ENCODE measurements at places on chromosomes 5 and 9.

GRCh38 chr9:92295827-92296258 is 2.3 kb upstream of the IARS1 start:
- no peak for DNase-seq

GRCh38 chr5:172932313-172933017 is 26.8 kb upstream of the RPL26L1 start:
- peak; percentile 32 for DNase-seq

GRCh38 chr9:75131700-75132099 is 43.4 kb downstream of the OSTF1 start:
- no peak for DNase-seq

DNA sequence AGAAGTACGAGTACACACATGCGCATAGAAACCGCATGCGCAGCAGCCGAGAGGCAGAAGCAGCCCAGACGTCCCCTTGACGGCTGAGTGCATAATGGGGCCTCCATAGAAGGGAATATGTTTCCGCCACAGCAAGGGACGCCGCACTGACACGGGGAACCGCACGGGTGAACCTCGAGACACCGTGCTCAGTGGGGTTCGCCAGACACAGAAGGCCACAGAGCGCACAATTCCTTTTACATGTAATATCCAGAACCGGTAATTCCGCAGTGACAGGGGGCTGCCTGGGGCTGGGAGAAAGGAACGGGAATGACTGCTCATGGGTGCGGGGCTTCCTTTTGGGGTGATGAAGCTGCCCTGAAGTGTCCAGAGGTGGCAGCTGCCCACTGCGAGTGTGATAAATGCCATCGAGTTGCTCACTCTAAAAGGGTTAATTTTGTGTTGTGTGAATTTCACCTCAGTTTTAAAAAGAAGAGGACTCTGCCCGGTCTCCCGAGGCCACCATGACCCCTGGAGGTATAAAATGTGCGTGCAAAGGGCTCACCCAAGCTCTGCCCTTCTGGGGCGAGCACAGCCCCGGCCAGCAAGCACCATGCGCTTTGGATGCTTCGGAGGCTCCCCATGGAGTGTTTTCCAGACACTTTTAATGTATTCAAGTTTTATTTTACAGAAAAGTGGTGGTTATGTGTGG is 29.7 kb downstream of the MRPL36 start:
- DNase-seq = no peak

DNA sequence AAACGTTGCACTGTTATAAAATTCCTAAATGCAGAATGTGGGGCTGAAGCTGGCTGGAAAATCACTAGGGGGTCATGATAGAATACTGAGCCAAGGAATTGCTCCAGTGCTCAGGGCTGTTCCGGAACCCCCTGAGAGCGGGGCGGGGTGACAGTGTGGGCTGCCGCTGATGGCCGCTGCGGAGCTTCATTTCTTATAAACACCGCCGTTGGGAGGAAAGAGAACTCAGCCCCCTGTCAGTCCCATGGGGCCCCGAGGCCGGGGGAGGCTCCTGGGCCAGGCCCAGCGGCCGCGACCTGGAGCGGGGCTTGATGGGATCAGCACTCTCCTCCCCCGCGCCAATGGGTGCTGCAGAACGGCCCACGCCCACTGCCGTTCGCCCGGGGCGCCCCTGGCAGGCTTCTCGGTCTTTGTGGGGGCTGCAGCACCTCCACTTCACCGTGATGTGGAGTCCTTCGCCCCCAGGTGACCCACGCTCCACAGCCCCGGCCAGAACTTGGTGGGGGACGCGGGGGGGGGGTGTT is 5.2 kb upstream of the IRF1 start:
- DNase-seq = peak; percentile 36

- no peak for DNase-seq
These were observed 372.0 kb upstream of the KCNN2 start for GRCh38 chr5:113989913-113990305.

DNA sequence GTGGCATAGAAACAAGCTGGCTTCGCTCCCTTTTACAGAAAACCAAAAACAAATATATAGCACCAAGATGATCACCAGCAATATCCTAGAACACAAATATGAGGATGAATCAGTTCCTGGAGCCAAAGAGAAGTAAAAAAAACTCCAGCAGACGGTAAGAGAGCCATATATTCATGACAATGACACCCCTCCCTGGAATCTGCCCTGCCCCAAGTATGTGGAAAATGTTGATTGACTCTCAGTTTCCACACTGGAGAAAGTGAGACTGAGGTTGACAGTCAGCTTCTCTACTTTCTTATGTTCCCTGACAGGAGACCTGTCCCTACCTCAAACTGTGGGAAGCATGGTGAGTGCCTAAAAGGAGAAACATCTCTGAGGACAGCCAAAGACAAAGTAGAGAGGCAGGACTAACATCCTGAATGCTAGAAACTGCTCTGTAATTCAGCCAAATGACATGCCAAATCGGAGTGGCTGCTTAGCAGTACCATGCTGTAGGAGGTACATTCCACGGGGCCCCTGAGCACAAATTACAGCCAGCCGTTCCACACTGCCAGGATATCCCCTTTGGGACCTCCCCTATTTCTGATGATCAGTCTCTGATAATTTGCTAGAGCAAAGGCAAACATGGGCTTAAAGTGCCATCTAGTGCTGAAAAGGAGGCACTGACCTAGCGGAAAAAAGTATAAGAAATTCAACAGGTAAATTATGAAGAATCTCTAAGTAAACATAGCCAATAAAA is 424.0 kb upstream of the RGMB start:
- DNase-seq = no peak

GRCh38 chr9:9108641-9109040 is 1309.1 kb upstream of the DMAC1 start:
- no peak for DNase-seq

GRCh38 chr9:97387936-97388684 is 23.8 kb upstream of the TDRD7 start:
- no peak for DNase-seq

GRCh38 chr9:8815931-8816330 is 1016.4 kb upstream of the DMAC1 start:
- peak; percentile 66 for DNase-seq

DNA sequence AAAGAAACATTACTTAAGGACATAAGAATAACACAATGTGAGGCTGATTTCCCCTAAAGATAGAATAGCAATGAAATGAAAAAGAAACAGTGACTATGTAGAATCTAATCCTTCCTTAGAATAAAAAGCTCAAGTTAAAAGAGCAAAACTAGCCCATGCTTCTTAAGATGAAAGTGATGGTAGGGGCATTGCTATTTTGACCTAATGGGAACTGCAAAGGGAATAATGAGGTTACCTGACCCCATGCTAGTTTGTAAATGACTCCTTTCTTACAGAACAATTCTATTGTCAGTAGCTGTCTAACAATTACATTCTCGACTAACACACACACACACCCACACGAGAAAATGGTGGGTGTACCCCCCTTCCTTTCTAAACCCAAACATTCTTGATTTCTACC is 575.8 kb downstream of the CSNK1G3 start:
- DNase-seq = peak; percentile 29

DNA sequence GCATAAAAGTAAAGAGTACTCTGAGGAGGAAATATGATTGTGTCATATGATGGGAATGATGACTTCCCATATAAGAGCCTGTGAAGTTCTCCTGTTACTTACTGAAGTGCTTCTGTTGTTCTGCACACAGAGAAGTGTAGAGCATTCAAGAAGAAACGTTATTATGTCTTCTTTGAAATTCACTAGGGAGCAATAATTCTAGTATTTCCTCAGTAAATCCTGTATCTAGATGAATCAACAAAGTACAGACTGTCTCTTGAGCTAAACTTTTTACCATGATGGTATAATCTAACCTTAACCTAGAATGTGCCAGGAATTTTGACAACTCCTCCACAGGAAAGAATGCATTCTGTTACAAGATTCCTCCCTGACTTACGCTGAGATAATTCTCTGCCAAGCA is 18.9 kb upstream of the GHR start:
- no peak for DNase-seq

DNA sequence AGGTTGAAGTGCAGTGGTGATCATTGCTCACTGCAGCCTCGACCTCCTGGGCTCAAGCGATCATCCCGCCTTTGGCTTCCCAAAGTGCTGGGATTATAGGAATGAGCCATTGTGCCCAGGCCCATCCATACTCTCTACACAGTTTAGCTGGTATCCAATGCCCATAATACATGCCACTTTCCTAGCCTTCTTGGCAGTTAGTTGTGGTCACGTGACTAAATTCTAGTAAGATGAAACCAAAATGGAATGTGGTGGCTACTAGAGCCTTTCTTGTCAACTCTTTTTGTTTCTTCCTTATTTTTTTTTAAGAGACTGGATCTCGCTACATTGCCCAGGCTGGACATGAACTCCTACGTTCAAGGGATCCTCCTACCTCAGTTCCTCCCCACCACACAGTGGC is 15.3 kb upstream of the KIF27 start:
- DNase-seq = no peak

DNA sequence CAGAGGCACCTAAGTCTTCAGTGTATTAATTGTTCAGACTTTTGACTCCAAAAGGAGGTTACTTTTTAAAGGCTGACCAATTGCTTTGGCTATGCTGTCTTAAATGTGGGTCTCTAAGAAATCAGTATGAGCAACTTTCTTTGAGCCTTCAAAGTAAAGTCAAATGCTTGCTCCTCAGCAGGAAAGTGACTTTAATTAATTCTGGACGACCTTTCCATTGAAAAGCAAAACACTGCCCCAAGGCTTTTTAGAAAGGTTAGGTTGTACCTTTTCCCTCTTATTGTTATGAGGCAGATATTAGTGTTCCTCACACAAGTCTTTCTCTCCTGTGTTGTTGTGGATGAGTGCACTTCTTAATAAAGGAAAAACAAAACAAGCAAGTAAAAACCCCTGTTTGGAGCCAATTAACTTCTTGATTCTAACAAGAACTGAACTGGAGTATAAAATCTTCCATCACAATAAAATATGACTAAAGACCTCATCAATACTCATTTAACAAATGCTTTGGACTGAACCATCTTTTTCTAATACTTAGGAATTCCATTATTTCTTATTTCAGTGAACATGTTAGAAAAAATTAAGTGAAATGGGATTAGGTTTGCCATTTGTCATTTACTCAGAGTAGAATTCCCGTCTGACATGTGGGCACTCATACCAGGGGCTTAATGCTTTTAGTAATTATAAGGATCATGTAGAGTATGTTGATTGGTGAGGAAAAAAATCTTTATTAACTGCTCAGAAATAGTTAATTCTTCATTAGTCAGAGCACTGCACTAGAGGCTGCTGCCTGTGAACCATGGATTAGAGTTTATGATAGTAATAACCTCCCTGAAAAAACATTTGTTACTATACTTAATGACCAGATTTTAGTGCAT is 159.1 kb upstream of the ZNF608 start:
- no peak for DNase-seq

Data from NCI-H748 treated with DMSO at 0.1 percent for 48 hours (cell line).